Nephron progenitor cell (in vitro differentiated cells): ENCODE measurements at places on chromosomes 6 and 20.
A peak's percentile ranks its signal among the peaks of the same experiment; 100 is the strongest.

DNA sequence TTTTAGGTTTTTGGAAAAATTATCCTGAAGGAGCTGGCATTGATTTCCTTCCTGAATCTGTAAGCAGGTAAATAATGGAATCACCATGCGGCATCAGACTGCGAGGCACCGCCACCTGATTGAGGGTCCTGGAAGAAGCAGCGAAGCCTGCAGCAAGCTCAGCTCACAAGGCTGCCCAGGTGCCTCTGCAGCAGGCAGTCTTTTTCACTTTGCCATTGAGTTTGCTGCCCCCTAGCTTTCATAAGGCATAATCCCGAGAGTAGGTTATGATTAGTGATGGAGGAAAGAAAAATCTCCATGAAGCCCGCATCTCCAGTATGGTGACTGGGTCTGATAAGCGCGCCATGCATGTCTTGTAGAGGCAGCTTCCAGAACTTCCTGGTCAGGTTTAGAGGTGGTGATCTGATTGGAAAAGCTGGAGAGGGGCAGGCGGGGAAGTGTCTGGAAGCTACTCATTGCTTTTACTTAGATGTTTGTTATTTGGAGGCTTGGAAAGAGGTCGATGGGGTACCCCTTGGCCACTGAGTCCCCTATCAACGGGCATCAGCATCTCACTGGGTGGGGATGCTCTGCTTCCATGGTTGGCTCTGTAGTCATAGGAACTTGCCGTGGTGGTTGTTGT is 26.7 kb downstream of the IYD start:
- DNase-seq: peak; percentile 58

DNA sequence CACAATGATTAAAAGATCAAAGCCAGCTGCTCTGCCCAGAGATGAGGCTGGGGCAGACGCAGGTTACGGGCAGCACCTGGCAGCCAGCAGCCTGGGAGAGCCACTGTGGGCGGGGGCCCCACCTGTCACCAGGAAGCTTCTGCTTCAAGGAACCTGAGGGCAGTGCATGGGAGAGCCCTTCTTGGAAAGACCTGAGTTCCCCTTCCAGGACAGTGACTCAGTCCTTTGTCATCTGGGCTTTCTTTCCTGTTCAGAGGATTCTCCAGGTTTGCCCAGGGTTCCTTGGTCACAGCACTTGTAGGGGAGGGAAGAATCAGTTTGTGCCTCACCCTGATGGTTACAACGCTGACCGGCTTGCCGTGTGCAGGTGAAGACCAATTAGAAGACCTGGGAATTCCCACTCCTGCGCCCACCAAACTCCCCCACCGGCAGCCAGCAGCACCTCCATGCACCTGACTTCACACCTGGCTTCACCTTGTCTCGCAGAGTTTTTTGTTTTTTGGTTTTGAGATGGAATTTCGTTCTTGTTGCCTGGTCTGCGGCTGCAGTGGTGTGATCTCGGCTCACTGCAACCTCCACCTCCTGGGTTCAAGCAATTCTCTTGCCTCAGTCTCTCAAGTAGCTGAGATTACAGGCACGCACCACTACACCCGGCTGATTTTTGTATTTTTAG is 2.0 kb downstream of the ZBP1 start:
- DNase-seq: no peak

GRCh38 chr20:8139899-8140298 is 7.8 kb downstream of the PLCB1 start:
- no peak for DNase-seq

DNA sequence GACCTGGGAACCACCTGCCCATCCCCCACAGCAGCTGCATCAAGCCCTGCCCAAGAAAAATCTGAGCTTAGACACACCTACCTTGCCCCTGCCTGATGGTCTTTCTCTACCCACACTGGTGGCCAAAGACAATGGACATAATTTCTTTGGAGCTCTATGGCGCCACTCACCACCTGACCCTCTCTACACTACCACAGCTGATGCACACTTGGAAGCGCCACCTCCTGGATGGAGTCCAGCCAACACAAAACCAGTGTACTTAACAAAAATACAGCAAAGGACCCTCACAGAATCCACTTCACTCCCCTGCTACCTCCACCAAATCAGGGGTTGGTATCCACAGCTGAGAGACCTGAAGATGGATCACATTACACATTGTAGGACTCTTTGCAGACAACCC is 39.7 kb upstream of the CLVS2 start:
- DNase-seq: no peak

- DNase-seq: no peak
Measured at GRCh38 chr6:35678021-35678654, 10.6 kb downstream of the FKBP5 start.

- no peak for DNase-seq
Measured at GRCh38 chr6:54903884-54904283, 57.3 kb downstream of the FAM83B start.
